ENCODE measurements at places on chromosomes 1 and 21.

DNA sequence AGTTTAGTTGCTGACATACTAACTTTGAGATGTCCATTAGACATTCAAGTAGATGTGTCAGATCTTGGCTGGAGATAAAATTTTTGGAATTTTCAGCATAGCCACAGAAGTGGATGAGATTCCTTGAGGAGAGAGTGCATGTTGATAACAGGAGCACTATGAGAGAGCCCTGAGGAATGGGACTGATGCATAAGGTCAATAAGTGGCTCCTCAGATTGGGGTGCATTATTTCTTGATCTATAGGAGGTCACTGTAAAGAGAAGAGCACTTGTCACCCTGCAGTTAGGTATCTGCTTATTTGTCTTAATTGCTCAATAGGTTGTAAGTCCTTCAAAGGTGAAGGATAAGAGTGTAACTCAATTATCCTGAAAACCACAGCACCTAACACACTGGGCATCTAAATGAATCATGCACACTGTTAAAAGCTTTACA is 52.0 kb upstream of the TACSTD2 start:
- peak; percentile 37 for DNase-seq

- peak; percentile 11 for DNase-seq
Measured at GRCh38 chr1:147541672-147542568, 619 bp downstream of the BCL9 start.

GRCh38 chr1:17831597-17831996 is 76.5 kb downstream of the ACTL8 start:
- DNase-seq: peak; percentile 71

DNA sequence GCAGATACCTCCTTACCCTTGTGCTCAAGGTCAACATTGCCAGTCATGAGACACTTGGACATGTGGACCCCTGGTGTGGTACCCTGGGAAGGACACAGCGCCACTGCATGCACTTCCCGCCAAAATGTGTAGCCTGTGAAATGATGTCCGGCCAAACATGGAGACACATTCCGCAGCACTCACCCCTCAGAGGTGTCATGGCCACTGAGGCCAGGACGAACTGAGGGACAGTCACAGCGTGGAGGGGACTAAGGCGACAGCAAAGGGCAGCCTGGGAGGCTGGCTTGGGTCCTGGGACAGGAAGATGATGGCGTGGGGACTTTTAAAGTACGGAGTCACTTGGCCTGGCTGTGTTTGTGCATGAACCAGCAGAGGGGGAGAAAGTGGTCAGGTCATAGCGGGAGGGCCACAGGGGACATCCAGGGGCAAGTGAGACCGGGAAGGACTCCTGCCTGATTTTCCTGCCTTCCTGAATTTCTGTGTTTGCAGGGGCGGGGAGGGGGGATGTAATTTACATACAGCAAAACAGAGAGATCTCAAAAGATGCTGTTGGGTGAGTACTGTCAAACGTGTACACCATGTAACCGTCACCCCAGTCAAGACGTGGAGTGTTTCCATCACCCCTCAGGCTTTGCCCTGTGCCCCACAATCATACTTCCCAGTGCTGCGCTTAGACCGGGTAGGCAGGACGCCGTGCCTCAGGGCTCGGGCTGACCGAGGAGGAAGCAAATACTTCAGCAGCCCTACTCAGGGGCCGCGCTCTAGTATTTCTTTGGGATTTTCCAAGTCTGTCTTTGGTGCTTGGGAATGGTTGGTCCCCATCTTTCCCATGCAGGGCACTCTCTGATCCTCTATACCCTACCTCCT is 45.2 kb downstream of the WDR4 start:
- DNase-seq: no peak

- no peak for DNase-seq
Measured at GRCh38 chr1:2609319-2610035, 22.9 kb downstream of the PRXL2B start.

GRCh38 chr1:221939607-221940006 is 197.7 kb upstream of the DUSP10 start:
- no peak for DNase-seq

DNA sequence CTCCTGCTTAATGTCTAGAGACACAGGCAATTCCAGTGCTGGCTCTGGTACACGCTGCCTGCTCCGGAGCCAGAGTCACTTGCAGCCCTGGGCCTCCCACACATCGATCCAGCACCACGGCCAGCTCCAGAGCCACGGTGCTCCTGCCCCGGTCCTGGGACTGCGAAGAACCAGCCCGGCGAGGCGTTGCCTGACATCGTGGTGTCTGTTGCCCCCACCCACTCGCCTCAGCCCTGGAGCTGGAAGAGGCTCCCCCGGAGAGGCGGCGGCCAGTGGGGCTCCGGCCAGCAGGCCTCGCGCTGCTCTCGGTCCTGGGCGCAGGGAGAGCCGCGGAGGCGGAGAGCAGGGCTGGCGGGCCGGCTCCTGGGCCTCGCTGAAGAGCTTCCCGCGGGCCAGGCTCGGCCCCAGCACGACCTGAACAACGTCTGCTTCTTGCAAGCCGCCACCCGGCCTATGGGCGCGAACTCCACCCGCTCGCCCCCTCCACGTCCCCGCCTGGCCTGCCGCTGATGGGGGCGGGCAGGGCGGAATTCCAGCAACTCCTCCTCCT is 364.8 kb downstream of the CEP170 start:
- no peak for DNase-seq

- DNase-seq: peak; percentile 45
Measured at GRCh38 chr21:41932576-41933312, 21.1 kb downstream of the C2CD2 start.

DNA sequence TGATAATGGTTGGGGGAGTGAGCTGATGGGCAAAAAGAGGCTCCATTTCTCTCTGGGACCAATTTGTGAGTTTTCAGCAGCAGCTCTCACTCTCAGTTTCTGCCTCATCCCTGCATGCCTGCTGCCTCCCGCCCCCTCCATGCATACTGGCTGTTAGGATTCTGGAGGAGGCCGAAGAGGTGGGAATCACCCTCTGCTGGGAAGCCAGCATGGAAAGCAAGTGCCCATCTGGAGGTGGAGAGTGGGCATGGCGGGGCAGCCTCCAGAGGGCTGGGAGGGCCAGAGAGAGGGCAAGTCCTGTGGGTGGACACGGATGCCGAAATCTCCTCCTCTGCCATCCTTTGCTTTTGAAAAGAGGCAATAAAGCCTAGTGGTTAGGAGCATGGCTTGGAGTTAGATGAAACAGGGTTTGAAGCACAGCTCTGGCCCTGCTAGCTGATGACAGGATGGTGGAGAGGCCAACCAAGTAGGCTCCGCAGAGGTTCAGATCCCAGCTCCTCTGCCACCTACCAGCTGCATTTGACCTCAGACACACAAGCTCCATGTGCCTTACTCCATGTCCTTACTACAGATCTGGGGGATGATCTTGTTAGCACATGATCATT is 113.4 kb downstream of the GRIK3 start:
- no peak for DNase-seq
